ENCODE measurements at places on chromosomes 12 and 14.

GRCh38 chr12:23618718-23619117 is 330.8 kb downstream of the SOX5 start:
- no peak for DNase-seq

DNA sequence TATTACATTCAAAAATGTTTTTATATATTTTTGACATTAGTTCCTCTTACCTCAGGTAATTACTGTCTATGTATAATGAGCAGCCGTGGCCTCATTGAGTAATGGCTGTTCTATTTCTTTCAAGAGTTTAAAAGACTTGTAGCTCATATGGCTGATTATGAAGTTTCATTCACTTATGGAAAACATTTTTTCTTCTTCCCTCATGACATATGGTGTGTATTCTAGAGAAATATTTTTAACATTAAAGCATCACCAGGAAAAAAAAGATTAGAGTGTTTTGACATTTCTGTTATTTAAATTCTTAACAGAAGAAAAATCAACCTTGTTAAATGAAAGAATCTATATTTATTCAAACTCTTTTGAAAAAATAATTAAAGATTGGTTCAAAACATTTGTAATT is 422.4 kb downstream of the TMEM117 start:
- DNase-seq = no peak

- DNase-seq = no peak
These were observed 266.8 kb downstream of the NEDD1 start for GRCh38 chr12:97173688-97174410.

- no peak for DNase-seq
These were observed 12.1 kb upstream of the LUM start for GRCh38 chr12:91123236-91123916.

- DNase-seq = no peak
These were observed 240.3 kb upstream of the PLEKHG7 start for GRCh38 chr12:92462527-92462926.

- DNase-seq = no peak
These were observed 118.7 kb downstream of the RPAP3 start for GRCh38 chr12:47586952-47587669.

DNA sequence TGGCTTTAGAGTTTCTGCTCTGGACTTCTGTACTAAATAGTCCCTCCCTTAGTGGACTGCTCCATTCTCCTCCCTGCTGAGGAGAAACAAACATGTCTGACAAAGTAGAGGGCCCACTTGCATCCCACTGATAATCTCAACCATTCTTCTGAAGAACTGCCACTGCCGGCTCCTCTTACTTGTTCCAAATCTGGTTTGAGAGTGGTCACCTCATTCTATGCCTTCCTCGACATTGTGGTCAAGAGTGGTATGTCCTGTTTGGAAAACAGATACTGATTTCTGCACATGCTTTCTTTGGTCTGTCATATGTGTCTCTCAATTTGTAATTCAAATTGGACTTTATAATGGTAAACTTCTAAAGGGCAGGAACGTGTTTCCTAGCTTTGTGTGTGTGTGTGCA is 36.3 kb upstream of the PLEKHA5 start:
- DNase-seq = no peak

- DNase-seq = no peak
These were observed 77.0 kb upstream of the ESRRB start for GRCh38 chr14:76298896-76299295.

- DNase-seq = no peak
These were observed 130.2 kb upstream of the LRFN5 start for GRCh38 chr14:41476526-41476925.

DNA sequence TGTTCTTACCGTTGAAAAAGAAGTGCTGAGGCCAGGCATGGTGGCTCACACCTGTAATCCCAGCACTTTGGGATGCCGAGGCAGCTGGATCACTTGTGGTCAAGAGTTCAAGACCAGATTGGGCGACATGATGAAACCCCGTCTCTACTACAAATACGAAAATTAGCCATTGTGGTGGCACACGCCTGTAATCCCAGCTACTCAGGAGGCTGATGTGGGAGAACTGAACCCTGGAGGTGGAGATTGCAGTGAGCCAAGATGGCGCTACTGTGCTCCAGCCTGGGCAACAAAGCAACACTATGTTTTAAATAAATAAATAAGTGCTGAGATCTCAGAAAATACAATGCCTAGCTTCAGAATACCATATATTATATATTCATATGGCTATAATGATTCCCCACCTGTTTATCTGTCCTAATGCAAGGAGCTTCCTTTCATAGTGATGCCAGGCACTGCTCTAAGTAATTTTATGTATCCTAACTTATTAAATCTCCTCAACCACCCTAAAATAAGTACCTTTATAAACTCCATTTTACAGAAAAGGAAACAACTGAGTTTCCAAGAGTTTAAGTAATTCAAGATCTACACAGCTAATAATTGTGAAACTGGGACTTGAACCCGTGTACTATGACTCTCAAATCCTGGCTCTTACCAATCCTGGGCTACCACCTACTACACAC is 7.3 kb downstream of the PHLDA1 start:
- DNase-seq = no peak

DNA sequence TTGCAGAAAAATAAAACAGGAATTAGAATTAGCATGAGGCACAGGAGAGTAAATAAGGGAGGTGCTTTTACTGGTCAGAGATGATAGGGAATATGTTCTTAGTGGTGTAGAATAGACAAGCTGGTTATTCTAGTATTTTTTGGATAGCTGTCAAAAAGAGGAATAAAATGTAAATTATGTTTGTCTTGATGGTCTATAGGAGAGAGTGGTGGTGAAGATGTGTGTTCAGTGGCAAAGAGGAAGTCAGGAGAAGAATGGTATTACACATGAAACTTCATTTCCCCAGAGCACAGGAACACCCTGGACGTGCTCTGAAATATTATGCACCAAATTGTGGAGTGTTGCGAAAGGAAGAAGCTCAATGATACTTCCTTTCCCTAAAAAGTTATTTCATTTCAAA is 27.8 kb downstream of the MUCL1 start:
- no peak for DNase-seq

GRCh38 chr12:103783744-103784664 is 57.0 kb downstream of the NT5DC3 start:
- no peak for DNase-seq

DNA sequence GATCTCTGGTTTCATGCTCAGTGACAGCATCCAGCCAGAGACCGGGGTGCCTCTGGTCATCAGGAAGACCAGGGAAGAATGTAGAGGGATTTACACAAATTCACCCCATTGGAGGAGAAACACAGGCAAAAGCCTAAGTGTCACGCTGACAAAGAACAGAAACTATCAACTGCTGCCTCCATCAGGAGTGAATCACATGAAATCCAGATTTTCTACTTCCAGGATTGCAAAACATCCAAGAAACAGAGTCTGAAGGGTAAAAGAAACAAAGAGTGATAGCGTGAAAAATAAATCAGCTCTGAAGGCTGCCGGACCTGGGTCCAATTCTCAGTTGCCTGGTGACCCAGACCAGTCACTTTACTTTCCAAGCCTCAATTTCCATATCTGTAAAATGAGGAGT is 136.1 kb upstream of the MAP1LC3B2 start:
- no peak for DNase-seq

GRCh38 chr14:96592591-96593386 is 90.6 kb downstream of the PAPOLA start:
- peak; percentile 52 for DNase-seq

DNA sequence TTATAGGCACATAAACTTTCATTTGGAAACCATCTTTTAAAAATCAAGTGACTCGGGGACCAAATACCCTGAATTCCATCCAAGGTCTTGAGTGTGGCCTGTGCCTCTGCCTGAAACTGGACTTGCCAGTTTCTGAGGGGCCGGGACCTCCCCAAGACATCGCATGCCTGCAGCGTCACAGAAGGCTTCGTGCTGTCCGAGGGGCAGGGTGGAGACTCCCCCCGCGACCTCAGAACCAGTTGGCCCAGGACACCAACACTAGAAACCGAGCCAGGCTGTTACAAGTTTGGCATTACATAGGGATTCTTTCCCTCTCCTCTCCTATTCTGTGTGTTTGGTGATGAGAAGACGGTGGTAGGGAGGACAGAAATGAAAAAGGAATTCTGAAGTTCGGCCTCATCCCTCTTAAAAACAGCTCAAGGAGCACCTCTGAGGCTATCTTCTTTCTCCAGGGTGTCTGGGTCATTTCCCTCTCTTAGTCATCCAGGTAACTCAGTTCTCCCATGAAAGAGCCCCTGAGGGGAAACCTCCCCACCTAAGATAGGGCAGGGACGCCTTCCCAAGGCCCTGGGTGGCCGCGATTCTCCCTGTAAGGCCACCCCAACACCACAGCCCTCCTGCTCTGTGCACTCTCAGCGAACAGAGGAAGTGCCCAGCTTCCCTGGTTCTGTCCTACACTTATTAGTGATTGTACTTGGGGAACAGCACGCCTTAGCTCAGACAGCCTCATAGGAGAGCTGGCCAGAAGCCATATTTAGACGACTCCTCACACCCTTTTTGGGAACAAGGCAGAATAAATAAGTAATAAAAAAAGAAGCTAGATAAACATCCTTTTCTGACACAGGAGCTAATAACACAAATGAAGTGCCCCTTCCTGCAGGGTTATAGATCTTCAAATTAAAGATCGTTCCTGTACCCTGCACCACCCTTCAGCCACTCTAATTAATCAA is 93.8 kb downstream of the BCL11B start:
- DNase-seq = no peak

DNA sequence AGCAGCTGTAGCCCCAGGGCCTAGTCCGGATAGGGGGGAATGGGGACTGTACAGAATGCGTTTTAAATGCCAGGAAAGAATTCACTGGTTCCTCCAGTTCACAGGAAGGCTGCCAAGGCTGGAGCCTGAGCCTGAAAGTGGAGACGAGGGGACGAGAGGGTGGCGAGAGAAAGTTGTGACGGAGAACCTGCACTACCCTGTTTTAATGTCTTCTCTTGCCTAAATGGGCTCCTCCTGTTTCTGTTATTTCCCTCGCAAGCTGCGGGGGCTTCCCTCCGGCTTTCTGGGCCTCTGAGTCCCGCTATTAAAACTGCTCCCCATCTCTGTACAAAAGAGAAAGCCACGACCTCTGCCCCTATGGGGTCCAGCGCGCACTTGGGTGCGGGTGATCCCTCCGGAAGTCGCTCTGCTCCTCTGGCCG is 4.5 kb downstream of the C1QL4 start:
- no peak for DNase-seq

DNA sequence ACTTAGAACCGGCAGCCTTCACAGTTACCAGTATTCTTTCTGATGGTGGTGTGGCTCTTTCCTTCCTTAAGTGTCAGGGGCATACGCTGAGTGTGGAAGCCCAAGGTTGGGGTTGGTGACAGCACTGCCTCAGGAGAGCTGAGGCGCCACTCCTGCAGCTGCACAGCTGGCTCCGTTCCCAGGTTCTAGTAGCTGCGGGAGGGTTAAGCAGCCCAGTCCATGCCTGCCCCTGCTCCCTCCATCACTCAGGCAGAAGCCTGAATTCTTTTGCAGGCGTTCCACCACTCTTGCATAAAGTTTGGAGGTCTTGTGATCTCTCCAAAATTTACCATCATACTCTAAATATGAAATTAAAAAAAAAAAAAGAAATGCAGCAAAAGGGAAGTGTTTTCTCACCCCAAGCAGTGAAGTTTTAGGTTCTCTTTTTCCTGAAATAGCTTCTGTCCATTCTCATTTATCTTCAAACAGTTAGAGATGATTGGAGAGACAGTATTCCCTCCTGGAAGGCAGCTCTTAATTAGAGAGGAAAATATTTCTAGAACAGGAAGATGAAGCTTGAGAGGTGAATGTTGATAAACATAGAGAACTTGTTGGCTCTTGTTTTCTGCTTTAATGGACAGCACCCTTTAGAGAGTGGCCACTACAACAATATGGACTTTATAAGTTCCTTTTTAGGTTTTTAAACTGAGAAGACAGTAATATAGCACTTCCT is 136.1 kb downstream of the FGD4 start:
- DNase-seq = no peak

DNA sequence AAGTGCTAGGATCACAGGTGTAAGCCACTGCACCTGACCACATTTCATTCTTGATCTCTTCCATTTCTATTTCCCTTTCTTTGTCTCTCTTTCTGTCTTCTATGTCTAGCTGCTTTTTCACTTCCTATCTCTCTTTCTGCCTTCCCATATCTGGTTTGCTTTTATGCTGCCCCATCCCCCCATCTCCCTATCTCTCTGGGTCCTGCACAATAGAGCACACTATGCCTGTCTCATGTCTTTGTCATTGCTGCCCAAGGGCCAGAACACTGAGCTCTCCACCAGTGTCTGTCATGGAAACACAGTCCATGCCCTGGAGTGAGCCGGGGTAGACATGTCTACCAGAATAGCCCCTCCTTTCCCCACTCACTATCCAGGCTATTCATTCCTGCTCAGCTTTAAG is 12.3 kb upstream of the RARG start:
- DNase-seq = no peak

DNA sequence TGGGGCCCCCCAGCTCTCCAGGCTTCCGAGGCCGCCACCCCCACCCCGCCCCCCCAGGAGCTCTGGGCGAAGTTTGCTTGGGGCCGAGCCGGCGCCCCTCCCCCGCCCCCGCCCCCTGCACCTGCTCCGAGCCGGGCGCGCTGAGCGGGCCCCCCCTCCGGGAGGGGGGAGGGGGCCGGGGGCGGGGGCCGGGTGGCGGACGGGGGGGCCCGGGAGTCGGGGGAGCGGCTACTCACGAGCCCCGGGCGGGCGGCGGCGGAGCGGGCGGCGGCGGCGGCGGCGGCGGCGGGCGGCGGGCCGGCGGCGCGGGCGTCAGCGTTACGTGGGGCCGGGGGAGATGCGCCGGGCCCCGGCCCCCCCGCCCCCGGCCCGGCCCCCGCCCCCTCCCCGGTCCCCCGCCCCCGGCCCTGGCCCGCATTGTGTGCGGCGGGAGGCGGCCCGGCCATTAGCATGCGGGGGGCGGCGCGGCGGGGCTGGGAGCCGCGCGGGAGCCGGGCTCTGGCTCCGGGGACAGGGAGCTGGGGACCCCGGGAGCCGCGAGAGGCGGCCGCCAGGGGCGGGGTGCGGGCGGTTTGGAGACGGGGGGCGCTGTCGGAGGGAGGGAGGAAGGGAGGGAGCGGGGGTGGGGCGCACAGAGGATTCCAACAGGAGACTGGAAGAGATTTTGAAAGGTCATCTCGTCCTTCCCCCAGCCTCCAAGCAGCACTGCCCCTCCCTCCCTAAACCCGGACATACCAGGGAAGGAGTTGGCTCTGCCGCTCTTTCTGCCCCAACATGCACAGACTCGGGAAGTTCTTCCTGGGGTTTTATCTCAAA is at the start of gene ZNF219:
Gene ZNF219, minus strand, starts transcription at position 580 of the 816 bp plus-strand sequence. CDS start 5,064 bp downstream, outside the sequence.
- DNase-seq = no peak

DNA sequence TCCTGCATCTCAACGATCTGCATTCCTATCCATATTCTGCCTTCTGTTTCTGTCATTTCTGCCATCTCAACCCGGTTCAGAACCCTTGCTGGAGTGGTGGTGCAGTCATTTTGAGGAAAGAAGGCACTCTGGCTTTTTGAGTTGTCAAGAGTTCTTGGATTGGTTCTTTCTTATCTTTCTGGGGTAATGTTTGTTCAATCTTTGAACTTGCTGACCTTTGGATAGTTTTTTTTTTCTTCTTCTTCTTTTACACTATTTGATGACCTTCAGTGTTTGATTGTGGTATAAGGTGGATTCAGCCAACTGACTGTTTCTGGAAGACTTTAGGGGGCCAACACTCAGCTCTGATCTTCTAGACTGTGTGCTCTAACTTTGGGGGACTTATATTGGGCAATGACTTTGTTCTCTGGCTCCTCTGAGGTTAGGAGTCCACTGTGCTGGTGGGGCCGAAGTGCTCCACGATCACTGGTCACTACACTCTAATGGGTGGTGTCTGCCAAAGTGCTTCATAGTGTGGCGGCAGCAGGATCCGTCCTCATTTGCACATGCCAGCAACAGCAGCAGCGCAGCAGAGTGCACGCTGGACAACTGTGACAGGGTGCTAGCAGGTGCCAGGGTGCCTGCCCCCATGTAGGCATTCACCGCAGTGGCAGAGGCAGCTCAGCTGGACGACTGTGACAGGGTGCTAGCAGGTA is 255.8 kb downstream of the FBXL14 start:
- no peak for DNase-seq

- no peak for DNase-seq
These were observed 7.2 kb downstream of the ADAM20 start for GRCh38 chr14:70527501-70528105.
